AG04450 (cell line): ENCODE measurements at places on chromosomes 6 and 20.
A peak's percentile ranks its signal among the peaks of the same experiment; 100 is the strongest.

DNA sequence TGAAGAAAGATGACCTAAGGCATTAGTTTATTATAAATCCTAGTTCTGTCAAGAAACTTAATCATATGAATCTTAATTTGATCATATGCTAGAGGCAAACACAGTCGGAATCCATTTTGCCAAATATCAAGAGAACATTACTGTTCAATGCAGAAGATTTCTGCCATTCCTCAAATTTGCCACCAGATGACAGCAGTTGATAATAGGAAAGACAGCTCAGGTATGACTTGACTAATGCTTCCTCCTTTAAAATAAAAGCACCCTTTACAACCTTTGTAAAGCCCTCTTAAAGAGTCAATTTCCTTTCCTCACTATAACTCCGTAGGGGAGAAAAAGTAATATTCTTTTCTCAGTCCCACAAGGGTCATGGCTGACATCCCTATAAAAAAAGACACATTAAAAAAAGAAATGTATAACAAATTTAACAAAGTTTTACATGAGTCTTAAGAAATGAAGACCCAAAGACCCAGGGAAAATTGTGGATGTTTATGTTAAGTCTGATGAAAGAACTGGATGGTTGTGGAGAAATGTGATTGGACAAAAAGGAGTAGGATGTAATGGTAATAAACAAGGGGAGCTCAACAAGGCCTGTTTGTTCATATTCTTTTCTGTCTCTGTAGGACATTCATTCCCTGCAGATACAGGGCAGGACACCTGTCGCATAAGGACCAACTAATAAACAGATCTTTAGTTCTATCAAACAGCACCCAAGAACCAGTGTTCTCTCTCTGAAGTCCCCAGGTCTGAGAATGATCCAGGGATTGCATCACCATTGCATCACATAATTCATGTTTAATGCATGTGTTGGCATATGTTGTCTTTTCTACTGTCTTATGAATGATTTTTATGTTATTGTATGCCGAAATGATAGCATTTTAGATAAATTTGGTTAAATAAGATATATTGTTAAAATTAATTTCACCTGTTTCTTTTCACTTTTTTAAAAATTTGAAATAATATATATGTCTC lies 23.0 kb upstream of the IL17A start:
- DNase-seq: peak; percentile 1

DNA sequence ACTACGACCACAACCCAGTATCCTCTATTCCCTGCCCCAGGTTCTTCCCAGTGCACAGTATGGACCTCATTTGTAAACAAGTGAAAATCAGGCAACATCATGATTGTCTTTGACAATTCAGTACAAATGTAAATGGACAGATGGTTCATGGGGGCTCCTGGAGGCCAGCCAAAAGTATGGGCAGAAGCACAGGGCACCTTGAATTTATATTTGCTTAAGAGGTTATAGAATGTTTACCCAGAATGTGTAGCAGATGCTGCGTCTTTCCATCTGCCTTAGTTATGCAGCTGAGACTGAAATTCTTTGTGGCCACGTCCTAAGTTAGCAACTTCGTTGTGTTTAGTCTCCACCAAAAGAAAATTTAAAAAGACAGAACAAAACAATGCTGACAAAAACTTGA lies 559.6 kb upstream of the NRSN1 start:
- DNase-seq: no peak

DNA sequence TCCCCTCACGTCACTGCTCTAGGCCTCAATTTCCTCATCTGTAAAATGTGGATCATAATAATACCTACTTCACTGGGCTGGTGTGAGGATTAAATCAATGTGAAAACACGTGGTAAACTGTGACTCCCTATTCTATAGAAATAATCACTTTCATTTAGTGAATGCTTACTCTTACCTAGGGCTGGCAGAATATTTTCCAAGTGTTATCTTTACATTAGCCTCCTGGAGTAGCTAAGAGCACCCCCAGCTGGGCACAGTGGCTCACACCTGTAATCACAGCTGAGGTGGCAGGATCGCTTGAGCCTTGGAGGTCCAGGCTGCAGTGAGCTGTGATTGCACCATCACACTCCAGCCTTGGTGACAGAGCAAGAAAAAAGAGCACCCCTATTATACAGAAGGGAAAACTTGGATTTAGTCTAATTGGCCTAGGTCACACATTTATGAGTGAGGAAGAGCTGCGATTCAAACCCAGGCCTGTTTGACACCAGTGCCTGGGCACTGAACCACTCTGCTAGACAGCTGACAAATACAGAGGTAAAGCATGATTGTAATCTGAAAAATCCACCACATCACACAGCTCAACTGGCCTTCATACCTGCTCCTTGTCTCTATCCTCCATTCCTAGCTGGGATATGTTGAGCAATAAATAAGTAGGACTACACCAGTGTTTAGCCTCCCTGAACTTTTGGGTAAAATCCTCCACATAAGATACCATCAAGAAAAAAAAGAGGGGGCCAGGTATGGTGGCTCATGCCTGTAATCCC lies 1.4 kb upstream of the SNTA1 start:
- DNase-seq: no peak

- no peak for DNase-seq
Measured at GRCh38 chr20:50673466-50674137, 17.7 kb downstream of the RIPOR3 start.

DNA sequence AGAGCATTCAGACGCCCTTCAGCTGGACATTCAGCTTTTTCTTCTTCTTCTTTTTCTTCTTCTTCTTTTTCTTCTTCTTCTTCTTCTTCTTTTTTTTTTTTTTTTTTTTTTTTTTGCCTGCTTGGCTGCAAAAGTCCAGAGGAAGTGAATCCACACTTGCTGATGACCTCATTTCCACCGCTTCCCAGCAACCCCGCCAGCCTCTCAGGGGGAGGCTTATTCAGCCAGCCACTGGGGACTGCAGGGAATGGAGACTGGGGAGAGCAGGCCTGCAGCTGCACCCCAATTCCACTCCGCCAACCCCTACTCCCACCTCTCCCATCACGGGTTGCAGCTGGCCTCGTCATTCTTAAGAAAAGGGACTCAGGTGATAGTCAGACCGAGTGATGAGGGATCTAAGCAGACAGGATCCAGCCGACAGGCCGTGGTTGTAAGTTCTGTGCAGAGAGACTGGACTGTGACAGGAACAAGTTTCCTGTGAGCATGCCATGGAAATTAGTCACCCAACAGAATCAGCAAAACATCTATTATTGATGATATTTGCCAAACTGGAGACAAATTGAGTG lies 59.0 kb upstream of the QKI start:
- DNase-seq: no peak

DNA sequence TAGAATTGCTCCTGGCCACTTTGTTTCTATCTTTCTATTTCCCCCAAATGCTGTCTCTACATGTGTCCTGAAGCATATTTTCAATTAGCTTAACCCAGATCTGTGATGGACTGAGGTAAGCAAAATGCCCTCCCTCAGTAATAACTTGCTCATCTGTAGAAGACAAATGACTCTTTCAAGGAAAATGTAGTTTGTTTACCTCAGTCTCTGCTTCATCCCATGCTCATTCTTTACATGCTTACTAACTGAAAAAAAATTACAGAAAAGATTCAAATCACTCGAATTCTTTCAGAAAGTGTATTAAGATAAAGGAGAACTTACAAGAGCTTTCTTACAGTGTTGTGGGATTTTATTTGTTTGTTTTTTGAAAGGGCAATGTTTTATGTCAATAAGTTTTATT lies 531.1 kb downstream of the LMBRD1 start:
- DNase-seq: no peak

GRCh38 chr20:1855109-1855508 lies 40.1 kb upstream of the SIRPA start:
- no peak for DNase-seq

DNA sequence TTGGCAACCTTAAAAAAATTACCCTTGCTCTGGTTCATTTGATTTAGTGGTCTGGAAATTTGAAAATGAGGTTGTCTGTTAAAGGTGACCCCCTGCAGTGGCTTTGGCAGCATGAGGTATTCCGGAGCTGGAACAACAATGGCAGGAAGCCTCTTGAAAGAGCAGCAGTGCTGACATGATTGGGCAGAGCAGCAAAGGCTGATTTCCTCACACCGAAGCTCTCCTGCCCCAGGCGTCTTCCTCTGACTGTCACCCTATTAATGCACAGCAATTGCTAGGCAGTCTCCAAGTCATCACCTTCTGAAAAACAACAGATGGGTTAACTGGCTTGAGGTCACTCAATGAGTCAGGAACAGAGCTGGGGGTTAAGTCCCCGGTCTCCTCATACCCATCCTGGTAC lies 241.8 kb upstream of the MMS22L start:
- no peak for DNase-seq

GRCh38 chr20:44747166-44748004 lies 1.7 kb downstream of the KCNK15 start:
- DNase-seq: peak; percentile 13

DNA sequence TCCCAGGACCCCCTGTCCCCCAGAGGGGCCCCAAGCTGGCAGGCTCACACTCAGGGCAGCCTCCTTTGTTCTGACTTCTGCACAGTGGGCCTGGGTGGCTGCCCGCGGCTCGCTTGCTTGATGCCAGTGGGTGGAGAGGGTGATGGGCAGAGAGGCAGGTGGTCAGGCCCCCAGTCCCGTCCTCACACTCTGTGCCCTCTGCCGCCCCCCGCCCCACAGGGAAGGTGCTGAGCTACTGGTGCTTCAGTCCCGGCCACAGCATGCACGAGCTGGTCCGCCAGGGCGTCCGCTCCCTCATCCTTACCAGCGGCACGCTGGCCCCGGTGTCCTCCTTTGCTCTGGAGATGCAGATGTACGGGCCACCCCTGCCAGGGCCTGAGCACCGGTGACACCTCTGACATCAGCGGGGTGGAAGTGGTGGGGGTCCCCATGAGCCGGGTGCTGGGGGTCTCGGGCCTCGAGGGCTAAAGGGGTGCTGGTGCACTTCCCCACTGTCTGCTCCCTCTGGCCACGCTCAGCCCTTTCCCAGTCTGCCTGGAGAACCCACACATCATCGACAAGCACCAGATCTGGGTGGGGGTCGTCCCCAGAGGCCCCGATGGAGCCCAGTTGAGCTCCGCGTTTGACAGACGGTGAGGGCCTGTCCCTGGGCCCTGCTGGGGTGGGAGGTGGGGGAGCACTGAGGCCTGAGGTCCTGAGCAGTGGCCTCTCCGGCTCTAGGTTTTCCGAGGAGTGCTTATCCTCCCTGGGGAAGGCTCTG lies 8.9 kb upstream of the TNFRSF6B start:
- DNase-seq: no peak

GRCh38 chr20:32327087-32327681 lies 30.9 kb upstream of the ASXL1 start:
- DNase-seq: peak; percentile 66

- no peak for DNase-seq
Measured at GRCh38 chr20:37277253-37277593, 12.2 kb upstream of the MANBAL start.

DNA sequence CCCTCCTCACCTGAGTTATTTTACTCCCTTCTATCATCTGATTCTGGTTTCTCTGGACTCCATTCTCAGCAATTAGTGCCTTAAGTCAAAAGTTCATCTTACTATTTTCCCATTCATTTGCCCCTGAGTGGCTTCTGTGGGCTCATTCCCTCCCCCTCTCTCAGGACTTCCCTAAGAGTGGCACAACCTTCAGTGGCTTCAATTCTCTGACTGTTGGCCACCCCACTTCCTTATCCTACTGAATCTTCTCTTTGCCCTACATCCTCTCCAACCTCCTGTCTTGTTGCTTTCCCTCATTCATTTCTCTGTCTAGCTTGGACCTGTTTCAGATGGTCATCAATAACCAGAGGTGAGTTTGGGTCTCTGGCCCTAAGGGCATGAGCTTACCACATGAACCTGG lies 61.1 kb upstream of the GLP1R start:
- DNase-seq: no peak

DNA sequence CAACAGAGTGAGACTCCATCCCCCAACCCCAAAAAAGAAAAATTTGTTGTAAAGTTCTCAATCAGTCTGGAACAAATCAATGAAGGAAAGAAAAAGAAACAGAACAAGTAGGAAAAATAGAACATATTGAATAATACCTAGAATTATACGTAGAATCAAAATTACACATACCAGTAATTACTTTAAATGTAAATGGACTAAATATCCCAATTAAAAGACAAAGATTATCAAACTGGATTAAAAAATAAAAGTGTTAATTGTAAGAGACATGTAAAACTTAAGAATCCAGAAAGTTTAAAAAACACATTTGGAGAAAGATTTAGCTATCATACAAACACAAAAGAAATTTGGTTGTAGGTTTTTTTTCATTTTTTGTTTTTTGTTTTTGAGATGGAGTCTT lies 12.3 kb upstream of the CDYL start:
- DNase-seq: no peak

DNA sequence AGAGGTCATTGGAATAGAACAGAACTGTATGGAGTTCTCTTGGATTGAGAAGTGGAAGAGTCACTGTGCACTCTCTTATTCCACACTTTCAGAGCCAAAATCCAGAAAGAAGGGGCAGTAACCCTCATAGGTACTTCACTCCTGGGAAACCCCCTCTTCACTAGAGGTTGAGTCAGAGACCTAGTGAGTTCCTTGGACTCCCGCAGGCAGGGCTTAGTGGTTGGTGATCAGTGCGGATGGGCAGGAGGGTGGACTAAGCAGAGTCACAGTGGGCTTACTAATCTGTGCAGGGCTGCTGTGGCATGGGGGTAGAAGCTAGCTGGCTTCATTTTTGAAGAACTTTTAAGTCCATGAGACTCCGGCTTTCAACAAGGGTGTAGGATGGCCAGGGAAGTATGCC lies 95.0 kb upstream of the MLN start:
- DNase-seq: no peak

DNA sequence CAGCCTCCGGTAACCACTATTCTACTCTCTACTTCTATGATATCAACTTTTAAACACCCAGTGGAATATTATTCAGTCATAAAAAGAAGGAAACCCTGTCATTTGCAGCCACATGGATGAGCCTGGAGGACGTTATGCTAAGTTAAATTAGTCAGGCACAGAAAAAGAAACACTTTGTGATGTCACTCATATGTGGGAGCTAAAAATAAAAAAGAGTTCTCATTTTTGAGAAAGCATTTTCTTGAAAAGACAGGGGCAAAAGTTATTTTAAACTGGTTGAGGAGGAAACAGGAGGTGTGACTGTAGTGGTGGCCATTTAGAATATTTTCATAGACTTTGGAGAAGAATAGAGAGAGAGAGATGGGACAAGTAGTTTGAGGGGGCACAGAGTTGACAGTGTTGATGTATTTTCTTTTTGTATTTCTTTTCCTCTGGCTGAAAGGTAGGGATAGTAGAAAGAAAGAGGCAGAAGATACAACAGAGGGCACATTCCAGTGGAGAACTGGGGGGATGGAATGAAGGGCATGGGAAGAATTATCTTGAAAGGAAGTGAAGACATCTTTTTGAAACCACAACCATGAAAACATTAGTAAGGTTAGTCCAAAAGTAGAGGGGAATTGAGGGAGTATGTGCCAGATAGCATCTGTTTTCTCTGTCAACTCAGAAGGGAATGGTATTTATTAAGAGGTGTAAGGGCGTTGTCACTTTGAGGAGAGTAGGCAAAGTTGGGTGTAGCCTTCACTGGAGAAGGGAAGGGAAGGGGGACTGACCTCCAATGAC lies 181.3 kb upstream of the GMDS start:
- DNase-seq: no peak

DNA sequence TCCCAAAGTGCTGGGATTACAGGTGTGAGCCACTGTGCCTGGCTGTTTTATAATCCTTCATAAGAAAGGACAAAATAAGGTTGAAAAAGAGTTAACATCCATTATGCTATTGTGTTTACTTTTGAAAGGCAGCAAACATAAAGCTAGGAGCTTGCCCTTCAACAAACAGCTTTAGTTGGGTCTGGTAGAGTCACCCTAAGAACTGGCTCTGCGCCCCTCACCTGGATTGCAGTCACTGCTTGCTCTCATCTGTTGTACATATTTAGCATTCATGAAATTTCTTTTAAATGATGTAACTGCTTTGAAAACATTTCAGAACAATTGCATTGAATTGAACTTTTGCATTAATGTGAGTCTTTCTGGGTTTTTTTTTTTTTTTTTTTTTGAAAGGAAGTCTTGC lies 38.9 kb downstream of the JARID2 start:
- DNase-seq: no peak
